ENCODE measurements at places on chromosomes 3 and 15.

- DNase-seq: no peak
These were observed 10.7 kb upstream of the CSTA start for GRCh38 chr3:122314228-122314876.

- no peak for DNase-seq
These were observed 5.8 kb downstream of the ATP13A5 start for GRCh38 chr3:193372783-193373182.

DNA sequence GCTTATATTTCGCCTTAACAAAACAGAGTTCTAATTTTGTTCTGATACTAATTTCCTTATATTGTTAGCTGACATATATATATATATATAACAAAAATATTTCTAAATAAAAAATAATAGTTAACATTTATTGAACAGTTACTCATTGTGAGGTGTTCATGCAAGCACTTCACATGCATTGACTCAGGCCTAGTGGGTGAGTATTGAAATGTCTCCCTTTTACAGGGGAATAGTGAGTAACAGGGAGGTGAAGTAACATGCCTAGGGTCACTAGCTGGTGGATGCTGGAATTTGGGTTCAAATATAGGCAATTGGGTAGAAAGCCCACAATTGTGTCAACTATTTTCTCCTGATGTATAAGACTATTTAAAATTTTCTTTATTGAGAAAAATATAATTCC is 102.6 kb upstream of the ZPLD1 start:
- DNase-seq: no peak

DNA sequence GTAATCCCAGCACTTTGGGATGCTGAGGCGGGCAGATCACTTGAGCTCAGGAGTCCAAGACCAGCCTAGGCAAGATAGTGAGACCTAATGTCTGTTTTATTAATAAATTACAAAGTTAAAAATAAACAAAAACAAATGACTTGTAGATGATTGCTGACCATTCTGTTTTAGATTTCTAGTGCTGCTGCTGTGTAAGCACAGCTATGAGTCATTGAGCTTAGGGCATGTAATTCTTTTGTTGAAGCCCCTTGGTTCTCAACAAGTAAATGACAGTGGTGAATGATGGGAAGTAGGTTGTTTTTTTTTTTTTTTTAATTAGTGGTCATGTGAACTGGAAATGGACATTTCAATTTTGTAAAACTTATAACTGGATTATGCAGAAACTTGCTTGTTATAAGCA is 63.3 kb downstream of the LEO1 start:
- DNase-seq: no peak

DNA sequence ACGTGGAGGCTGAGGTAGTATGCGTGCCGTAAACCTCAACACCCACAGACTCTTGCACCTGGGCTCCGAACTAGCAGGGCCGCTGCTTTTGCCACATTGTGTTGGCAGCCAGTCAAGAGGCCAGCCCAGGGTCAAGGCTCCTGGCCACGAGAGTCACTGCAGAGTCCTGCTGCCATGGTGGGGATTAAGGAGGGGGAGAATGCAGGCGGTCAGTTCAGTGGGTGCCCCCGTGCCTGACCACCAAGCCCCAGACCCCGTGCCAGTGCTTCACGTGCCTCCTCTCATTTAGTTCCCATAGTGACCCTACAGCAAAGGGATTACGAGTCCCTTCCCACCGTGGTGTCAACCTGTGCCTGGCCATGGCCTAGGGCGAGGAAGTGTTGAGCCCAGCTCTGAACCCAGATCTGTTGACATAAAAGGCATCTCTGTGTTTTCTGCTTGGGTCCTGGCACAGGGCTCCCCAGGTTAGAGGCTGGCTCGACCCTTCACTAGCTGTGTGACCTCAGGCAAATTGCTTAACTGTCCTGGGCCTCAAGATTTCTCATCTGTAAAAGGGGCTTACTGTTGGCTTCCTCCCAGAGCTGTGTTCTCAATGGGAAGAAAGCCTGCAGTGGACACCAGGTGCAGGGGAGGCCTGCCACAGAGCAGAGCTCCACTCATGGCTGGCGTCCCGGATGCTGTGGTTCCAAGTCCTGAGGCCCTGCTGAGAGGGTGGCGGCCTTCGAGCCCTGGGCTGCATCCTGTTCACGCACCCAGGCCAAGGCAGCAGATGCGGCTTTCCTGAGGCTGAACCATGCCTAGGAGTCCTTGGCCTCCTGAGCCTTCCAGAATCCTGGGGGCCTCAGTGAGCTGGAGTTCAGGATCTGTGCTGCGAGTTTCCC is 32.8 kb downstream of the FBLN2 start:
- no peak for DNase-seq

GRCh38 chr3:153138276-153139210 is 23.5 kb upstream of the RAP2B start:
- no peak for DNase-seq

- DNase-seq: no peak
These were observed 22.8 kb downstream of the PLS1 start for GRCh38 chr3:142618917-142619461.

DNA sequence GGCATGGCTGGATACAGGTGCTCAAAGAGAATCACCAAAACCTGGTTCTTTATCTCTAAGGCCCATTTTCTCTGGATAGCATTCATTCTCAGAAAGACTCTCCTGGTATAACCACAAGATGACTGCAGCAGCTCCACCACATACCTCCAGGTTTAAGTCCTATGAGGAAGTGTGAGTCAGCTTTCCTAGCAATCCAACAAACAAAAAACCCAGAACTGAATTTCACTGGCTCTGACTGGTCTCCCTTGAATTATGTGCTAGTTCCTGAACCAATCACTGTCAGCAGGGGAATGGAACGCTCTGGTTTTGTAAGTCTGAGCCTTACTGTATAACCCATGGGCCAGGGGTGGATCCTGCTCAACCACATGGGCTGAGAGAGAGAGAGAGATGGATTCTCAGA is 27.2 kb downstream of the MRPL46 start:
- DNase-seq: no peak

GRCh38 chr3:161197855-161198850 is 23.0 kb upstream of the NMD3 start:
- DNase-seq: no peak

- DNase-seq: no peak
These were observed 35.5 kb upstream of the CGNL1 start for GRCh38 chr15:57340682-57341259.

DNA sequence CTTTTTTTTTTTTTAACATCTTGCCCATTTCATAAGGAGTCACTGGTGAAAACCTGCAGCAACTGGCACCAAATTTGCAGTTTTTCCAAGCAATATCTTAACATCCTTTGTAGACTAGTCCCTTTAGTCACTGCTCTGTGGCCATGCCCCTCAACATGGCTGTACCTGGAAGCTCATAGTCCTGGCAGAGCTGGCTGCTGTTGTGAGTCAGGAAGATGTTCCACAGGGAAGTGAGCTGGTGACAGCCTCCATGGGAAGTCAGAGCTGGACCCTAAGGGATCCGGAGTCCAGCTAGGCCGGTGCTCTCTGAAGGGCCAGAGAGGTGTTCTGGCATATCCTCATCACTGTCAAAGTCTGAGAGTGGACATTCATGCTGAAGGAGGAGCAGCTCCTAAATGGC is 99.3 kb upstream of the ZBED2 start:
- DNase-seq: no peak

- no peak for DNase-seq
These were observed 27.8 kb upstream of the PIK3CB start for GRCh38 chr3:138862531-138862923.

DNA sequence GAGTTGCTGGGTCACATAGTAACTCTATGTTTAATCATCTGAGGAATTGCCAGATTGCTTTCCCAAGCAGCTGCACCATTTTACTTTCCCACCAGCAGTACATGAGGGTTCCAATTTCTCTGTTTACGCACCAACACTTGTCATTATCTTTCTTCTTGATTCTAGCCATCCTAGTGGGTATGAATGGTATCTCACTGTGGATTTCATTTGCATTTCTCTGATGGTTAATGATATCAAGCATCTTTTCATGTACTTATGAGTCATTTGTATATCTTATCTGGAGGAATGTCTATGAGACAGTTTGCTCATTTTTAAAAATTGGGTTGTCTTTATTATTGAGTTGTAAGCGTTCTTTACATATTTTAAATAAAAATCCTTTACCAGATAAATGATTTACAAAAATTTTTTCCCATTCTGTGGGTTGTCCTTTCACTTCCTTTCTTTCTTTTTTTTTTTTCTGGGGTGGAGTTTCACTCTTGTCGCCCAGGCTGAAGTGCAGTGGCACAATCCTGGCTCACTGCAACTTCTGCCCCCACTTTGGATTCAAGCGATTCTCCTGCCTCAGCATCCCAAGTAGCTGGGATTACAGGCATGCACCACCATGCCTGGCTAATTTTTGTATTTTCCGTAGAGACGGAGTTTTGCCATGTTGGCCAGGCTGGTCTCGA is 8.9 kb upstream of the SGO1 start:
- no peak for DNase-seq

GRCh38 chr15:54517366-54517765 is 539.1 kb downstream of the UNC13C start:
- DNase-seq: no peak

- peak; percentile 25 for DNase-seq
These were observed 277.3 kb upstream of the NR2F2 start for GRCh38 chr15:96053031-96053780.

- DNase-seq: no peak
These were observed 888 bp downstream of the PPP2R3A start for GRCh38 chr3:135966271-135966961.

DNA sequence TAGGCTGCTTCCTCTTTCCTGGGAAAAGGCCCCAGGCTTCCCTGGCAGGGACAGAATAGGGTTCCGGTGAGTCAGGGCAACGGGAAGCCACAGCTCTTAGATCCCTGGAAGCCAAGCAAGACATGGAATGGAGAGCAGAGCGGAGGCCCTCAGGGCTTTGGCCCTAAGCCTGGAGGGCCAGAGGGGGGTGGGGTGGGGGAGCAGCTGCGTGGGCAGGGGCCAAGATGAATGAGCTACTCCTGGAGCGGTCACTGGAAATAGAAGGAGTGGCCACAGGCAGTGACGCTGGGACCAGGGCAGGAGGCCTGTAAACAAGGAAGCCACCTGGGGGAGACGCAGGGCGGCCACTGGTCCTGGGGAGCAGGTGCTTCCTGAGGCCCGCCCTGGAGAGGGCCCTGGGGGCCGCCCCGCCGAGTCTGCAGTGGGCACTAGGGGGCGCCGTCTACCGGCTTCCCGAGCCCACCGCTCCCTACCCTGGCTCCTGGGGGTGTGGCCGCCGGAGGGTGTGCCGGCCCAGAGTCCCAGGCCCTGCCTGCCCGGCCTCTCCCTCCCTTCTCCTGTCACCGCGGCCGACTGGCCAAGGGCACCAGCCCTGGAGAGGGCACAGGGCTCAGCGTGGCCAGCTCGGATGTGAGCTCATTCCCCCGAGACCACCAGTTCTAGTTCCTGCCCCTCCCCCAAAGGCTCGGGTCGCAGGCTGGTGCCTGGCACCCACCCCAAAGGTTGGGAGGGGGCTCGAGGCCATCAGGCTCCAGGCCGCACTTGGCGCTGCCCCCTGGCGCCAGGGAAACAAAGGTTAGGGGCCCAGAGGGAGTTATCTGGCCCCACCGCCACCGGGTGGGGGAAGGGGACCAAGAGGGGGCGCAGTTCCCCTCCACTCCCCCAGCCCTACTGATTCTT is 12.1 kb downstream of the VPS18 start:
- peak; percentile 92 for DNase-seq

DNA sequence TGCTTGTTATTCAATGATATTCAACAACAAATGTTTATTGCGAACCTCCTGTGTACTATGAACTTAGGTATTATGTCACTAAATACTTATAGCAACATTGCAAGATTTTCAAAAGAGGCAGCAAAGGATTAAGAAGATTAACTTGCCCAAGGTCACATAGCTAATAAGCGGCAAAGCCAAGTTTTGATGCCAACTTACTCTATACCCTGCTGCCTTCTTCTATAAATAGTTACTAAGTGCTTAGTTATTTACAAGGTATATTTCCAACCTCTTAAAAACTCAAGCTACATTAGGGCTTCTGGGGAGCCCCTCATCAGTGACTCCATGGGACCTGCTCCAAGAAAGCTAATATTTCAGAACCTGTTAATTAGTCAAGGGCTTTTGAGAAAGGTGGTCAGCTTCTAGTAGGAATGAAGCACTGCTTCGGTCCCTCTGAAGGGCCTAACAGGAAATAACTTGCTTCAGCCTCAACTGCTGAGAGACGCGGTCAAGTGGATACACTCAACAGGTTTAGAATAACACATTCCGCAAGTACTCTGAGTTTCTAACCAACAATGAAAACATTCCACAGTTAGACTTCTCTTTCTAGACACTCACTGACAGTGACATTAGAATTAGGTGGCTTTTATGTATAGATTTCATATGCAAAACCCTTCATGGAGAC is 125.5 kb downstream of the DGKG start:
- DNase-seq: no peak

DNA sequence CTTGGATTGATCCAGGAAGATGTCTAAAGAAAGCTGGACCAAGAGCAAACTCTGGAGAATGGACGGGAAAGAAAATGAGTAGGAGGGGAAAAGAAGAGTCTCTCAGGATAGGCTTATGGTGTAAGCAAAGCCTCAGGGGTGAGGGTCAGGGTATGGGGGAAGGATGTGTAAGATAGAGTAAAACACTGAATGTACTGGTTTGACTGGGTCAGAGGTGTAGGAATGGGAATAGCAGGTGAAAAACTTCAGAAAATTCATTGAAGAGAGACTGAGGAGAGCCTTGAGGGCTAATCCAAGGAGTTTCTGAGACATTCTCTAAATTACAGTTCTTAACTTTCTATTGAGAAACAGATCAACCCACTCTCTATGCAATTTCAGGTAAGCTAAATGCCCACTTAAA is 857.3 kb downstream of the FHIT start:
- no peak for DNase-seq

DNA sequence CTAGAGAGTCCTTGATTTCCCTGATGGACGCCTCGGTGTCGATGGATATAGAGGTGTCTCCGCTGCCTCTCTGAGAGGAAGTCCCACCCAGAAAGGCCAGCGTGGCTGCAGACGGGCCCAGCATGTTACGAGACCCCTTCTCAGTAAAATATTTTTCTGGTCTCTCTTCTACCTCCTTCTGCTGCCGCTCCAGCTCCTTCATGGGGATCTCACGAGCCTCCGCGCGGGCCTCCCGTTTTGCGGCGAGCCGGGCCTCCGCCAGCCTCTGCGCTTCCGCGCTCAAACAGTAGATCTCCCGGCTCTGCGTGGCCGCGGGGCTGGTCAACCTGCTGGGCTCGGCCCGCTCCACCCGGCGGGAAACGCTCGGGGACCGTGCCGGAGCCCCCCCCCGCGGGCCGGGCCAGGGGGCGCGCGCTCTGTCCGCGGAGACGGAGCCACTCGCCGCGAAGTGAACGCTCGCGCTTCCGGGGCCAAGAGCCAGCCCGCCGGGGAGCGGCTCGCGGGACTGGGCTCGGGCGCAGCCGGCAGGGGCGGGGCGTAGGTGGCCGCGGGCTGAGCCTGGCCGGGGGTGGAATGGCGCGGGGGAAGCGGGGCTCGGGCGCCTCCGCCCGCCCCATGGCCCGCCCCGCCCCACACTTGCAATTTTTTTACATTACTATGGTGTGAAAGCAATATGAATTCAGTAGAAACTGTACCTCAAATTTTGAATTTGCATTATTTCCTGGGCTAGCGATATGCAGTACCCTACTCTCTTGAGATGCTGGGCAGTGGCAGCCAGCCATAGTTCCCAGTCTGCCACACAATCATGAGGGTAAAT is 10.2 kb upstream of the KCNMB3 start:
- DNase-seq: peak; percentile 76

- DNase-seq: no peak
These were observed 4.3 kb downstream of the PEAK1 start for GRCh38 chr15:77415450-77416147.

All from mesothelial cell of epicardium (in vitro differentiated cells).